ENCODE measurements at places on chromosomes 5 and 9.

DNA sequence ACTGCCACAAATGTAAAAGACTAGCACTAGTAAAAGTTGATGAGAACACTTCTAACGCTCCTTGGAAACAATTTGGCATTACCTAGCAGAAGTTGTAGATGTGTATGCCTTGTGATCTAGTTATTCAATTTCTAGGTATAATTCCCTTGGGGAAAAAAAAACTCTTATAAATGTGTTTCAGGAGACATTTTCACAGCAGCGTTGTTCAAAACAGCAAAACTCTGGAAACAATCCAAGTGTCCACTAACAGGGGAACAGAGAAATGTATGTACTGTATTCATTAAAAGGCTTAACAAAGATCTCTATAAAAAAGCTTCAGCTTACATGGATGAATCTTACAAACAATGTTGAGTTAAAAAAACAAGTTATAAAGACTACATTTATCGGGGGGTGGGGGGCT lies 30.4 kb downstream of the NR3C1 start:
- DNase-seq = no peak

DNA sequence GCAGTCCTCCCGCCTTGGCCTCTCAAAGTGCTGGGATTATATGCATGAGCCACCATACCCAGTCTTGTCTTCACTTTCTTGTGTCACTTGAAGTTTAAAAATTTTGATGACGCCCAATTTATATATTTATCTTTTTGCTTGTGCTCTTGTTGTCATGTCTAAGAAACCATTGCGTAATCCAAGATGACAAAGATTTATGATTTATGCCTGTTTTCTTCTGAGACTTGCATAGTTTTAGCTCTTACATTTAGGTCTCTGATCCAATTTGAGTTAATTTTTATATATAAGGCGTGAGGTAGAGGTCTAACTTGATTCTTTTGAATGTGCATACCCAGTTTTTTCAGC lies 18.6 kb downstream of the ANKHD1 start:
- DNase-seq = no peak

DNA sequence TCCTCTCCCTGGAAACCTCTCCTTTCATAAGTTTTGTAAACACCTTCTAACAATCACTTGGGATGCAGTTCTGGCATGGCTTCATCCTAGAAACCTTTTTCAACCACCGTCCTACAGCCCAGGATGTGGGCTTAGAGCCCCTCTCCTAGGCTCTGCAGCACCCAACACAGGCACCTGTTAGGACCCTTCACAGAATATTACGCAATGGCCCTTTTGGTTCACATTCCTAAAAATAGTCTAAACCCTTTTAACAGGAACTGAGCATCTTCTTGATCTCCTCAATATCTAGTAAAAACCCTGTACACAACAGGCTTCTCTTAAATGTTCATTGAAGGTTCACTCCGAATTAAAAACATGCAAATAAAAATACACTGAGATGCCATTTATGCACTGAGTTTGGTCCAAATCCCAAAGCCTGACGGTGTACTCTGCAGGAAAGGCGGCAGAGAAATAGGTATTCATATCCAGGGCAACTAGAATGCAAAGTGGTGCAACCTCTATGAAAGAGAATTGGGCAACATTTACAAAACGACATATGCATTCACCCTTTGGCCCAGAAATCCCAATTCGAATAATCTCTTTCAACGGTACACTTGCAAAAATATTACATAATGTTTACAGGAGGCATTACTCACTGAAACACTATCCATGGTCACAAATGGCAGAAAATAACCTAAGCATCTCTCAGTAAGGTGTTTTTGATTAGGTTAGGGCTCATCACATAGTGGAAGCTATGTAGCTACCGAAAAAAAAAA lies 169.3 kb downstream of the SEMA5A start:
- no peak for DNase-seq

GRCh38 chr5:36059571-36060419 lies 6.9 kb downstream of the UGT3A2 start:
- no peak for DNase-seq

GRCh38 chr5:95976606-95977005 lies 15.0 kb upstream of the ELL2 start:
- DNase-seq = no peak

DNA sequence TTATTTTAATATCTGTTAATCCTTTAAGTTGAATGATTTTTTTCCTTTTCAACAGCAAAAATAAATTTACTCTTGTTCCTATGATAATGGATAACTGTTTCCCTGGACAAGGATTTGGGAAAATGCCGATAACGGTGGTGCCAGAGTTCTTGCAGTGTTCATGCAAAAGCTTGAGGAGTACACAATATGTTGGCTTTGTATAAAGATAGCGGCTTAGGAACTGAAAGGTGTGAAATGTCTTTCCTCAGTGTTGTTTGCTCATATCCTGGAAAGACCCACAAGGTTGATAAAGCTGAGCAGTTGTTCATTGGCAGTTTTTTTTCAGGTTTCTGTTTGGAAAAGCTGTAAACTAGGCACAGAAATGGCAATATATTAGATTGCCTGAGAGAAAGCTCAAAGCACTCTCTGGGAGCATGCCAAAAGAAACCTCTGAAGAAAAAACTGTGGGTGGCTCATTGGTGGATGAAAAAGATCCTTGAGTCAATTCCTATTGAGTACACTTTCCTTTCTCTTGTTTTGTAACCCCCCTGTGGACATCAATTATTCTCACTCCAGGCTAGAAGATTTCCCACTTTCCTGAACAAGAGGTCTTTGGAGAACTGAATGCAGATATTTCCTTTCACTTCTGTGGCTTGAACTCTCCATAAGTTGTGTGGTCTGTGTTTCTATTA lies 117.2 kb upstream of the RGMB start:
- DNase-seq = no peak
